Upper lobe of left lung (tissue), 6 donors: ENCODE measurements at places on chromosomes 2 and 18. TPM values are rescaled to one million over a fixed set of nuclear protein-coding genes. Genes with fewer than 3 reads are reported as not detected.

DNA sequence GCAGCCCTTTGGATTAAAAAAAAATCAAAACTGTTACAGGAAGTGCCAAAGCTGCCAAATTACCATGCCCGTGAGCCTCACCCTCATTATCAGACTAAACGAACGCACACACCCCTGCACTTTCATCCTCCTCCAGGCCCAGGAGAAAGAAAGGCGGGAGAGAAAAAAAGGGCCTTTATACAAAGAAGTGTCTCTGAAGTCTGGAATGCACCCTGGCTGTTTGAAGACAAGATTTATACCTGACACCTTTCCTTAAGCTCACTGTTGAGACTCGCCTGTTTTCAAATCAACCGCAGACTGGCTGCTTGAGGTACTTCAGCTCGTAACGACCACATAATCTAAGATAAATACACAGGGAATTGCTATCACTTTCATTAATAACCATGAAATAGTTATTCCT lies 31.0 kb downstream of the EDAR start:
- no peak for DNase-seq

DNA sequence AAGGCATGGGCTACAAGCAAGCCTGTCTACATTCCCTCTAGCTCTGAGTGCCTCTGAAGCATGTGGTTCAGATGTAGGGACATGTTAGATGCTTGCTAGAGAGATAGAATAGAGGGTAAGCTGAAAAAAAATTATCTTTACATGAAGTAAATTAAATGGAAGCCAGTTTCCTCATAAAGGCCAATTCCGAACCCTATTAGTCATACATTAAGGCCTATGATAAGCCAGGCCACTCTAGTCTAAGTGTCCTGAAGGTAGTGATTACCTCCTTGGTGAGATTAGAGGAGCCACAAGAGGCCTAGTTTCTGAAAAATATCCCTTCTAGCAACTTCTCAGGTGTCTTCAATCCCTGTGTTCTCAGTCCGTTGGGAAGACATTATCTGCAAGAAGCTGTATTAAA lies 72.4 kb upstream of the NPAS2 start:
- DNase-seq, result no peak

DNA sequence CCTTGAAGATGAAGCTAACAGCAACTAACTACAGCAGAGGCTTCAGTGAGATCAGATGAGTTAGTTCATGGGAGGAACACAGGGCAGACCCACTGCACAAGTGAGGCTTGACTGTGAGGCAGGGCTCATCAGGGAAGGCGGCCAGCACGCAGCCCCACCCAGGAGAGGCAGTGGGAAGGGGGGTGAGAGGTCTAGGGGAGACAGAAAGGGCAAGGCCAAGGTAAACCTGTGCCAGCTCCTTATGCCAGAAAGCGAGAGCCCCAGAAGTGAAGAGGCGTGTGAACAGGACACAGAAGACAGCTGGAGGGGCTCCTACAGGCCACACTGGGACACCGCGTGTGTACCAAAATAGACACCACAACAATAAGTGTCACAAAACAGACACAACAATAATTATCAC lies 48.6 kb downstream of the ANO7 start:
- no peak for DNase-seq

DNA sequence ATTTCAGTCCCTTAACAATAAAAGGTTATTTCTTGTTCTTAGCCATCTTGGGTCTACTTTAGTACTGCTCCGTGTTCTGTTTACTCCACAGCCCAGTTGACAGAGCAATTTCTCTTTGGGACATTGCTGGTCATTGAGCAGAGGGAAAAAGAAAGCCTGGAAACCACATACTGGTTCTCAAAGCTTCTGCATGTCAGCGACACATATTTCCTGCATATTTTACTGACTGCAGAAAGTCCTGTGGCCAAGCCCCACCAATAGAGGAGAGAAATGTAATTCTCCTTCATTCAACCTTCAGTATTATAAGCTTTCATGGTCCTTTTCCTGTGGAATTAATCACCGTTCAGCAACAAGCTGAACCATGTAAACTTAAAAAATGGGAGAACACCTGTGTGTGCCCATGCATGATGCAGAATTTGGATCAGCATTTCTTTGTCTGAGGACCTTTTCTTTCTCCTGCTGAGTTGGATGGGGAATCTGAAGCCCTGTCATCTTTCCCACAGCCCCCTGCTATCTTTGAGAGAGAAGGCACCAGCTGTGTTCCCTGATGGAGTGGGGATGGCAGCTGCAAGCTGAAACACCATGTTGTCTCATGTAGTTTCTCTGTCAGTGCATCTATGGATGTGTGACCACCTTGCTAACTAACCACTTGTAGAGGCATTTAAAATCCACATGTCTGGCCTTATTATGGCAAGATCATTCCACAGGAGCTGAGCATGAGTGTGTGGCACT lies 431.6 kb downstream of the MEIS1 start:
- DNase-seq, result no peak

GRCh38 chr2:235672720-235673119 lies 178.9 kb downstream of the AGAP1 start:
- DNase-seq, result no peak

DNA sequence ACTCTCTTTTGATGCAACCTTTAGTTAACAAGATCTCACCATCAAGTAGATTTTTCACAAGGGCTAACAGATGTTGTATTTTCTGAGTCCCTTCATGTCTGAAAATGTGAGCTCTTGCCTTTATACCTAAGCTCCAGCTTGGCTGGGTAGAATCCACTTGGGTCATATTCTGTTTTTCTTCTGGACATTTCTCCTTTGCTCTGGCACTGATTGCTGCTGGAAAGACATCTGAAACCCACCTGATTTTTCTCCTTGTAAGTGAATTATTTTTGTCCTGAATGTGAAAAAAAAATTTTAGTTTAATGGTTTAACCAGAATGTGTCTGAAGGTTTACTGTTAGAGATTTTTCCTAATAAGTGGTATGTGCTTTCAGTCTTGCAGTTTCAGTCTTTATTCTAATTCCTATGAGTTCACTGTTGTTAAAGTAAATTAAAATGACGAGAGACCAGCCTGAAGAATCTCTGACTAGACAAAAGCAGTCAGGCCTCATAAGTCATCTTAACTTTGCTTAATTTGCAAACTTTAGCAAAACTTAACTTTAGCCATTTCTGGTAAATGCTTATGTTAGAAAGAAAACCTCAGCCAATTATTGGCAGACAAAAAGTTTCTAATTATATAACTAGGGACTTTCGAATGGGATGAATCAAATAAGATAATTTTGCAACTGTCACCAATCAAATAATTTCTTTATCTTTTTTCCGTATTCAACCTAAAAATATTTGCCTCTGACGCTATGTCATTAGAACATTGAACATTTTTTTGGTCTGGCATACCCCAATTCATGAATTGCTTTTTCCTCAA lies 70.8 kb downstream of the ACAA2 start:
- no peak for DNase-seq

- no peak for DNase-seq
Measured at GRCh38 chr2:47312491-47312850, 90.5 kb upstream of the MSH2 start.

- DNase-seq, result no peak
Measured at GRCh38 chr18:24013051-24013450, 1.5 kb upstream of the TTC39C start.

GRCh38 chr2:117411983-117412382 lies 402.5 kb upstream of the DDX18 start:
- DNase-seq, result no peak

- no peak for DNase-seq
Measured at GRCh38 chr2:121089166-121089510, 195.9 kb downstream of the TFCP2L1 start.

DNA sequence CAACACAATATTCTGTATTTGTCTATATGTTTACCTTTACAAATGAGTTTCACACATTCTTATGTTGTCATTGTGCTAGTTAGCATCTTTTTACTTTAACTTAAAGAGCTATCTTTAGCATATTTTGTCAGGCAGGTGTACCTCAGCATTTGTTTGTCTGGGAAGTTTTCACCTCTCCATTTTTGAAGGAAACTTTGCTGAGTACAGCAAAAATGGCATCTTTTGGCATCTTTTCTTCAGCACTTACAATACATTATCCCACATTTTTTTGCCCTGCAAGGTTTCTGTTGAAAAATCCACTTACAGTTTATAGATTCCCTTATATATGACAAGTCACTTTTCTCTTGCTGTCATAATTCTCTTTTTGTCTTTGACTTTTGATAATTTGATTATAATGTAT lies 171.3 kb upstream of the XIRP2 start:
- DNase-seq, result no peak

GRCh38 chr2:19442731-19443130 lies 84.3 kb upstream of the OSR1 start:
- no peak for DNase-seq

DNA sequence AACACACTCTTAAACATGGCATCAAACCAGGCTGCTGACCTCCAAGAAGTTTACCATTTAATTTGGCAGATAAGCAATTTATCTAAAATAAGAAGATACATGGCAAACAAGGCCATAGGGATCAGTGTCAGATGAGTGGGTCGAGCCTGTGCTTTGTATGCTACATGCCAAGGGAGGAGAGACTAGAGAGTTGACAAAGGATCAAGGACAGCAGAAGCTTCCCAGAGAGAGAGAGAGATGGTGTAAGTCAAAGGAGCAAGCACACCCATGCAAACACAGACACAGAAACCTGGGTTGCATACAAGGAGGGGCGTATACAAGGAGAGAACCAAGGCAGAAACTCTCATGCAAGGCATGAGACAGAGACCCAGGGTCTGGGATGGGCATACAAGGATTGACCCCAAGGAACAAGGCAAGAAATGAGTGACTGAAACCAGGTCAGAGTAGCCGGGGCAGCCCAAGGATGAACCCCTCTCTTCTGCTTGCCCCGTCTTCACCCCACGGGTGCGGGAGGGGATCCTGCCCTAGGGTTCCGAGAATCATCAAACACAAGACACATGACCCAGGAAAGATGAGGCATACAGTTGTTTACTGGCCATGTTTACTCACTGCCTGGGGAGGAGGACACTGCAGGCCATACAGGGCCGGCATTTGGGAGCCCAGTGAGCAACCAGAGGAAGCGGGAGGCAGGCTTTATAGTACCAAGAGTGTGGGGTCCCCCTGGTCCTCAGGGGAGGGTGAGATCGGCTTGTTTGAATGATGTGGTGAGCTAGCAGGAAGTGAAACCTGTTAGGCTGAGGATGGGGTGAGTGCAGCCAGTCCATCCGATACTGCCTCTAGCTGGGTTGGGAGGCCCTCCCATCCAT lies 529.2 kb upstream of the ID2 start:
- no peak for DNase-seq

DNA sequence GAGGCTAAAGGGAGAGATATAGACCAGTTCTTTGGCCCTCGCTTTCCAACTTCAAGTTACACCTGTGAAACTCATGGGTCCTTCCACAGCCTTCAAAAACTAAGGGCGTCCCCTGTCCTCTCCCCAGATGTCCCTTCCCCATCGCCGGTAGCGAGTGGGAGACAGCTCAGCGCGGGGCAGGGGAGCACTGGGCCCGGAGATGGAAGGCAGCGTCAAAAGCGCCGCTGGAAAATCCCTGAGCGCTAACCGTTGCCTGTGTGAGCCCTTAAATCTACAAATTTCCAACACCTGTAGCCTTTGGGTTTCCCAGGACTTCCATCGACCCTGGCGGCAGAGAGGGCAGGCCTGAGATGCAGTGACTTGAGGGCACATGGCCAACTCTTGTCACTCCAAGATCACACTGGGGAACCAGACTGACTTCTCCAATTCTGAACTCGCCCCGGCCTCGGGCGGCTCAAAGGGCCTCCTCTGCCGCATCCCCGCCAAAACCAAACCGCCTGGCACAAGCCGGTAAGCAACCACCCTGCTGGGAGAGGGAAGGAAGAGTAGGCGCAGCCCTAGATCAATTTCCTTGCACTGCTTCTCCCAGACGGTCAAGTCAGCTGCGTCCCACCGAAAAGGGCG lies 879 bp upstream of the EPAS1 start:
- peak; percentile 70 for DNase-seq

Gene TUBB8B
- not detected for total RNA-seq
